ENCODE measurements at places on chromosomes 2 and 18.

GRCh38 chr2:10303694-10304378 lies 1.1 kb downstream of the HPCAL1 start:
- DNase-seq, result no peak

- DNase-seq, result no peak
Observed at GRCh38 chr18:77567205-77567604, 317.6 kb downstream of the GALR1 start.

DNA sequence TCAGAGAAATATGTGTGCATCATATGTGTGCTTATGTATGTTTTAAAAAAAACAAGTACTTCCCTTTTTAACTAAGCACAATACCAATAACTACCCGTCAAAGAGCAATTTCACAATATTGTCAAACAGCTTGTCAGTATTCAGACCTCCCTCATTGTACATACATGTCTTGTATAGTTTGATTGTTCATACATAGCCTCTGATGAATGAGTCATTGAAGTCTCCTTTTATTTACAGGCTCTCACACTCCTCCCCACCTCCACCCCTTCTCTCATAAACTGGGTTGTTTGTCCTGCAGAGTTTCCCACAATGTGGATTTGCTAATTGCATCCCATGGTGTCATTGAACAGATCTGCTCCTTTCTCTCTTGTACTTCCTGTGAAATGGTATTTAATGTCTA lies 132.8 kb upstream of the L3MBTL4 start:
- DNase-seq, result no peak

DNA sequence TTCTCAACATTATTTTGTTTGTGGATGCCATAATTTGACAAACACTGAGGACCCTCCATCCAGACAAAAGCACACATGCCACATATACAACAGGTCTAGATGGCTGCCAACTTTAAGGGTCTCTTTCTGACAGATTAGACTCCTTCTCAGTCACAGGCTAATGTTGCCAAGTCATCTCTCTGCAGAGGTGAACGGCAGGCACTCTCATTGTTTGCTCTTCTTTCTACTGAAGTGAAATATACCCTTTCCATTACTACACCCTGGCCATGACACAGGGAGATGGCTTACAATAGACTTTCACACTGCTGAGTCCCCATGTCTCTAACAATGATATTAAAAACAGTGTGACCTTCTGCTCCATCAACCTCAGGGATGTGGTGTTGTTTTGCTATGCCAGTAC lies 47.5 kb upstream of the ZNF397 start:
- no peak for DNase-seq

- DNase-seq, result no peak
Observed at GRCh38 chr18:13984080-13984479, 68.7 kb upstream of the MC2R start.

DNA sequence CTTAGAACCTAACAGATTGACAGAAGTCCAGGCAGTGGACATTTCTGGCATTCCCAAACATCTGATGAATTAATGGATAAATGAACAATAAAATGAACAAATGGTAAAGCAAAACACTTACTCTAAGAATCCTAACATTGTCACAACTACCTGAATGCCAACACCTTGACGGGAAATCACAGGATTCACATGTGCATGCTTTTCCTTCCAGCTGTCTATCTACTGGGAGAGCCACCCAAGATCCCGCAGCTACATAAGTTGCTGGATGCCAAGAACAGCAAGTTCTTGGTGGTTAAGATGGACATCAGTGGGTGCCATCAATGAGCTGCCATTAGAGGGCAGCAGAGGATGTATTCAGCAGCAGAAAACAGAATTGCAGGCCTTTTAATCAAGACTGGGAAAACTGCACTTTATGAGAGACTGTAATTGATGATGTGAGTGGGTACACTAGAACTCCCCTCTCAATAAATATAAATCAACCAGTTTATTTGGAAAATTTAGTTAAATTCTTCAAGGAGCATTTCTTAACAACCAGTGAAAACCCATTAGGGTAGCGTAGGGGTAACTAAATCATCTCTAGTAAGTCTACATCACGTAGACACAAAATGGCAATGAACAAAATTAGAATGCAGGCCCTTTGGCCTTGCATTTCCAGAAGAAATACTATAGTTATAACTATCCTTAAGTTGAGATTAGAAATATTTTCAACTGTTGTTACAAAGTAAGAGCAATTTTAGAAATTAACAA lies 45.6 kb downstream of the SESTD1 start:
- no peak for DNase-seq

- DNase-seq, result no peak
Observed at GRCh38 chr2:30239986-30240752, 8.8 kb downstream of the LBH start.

GRCh38 chr2:127104166-127104660 lies 2.7 kb downstream of the BIN1 start:
- no peak for DNase-seq

DNA sequence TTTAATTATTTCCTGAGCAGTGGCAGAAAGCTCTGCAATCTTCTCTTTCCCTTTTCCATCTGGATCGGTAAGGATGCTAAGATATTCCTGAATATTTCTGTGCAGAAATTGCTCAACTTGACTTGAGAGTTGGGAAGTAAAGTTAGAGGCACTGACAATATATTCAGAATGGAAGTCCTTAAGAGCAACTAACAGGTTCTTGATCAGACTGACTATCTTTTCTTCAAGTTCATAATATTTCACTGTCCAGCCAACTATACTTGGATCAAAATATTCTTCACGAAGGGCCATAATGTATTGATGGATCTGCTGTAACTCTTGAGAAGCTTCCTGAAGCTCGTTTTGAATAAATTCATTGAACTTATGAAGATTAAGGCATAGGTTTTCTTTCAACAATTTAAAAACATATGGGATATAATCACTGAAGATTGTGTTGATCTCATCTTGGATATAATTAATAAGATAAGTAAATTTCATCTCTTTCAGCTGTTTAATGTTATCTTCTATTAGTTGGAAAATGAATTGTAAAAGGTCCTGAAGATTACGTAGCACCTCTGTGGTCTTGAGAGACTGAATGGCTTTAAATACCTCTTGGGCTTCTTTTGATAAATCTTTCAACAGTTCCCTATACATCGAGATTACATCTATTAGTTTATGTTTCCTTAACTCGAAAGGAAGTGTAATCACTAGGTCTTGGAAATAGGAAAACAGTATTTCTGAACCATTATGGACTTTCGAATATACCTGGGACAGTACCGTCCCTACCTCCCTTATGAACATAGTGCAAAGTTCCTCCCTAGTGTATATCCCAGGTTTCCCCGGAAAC lies 41.7 kb downstream of the APOB start:
- DNase-seq, result no peak

- DNase-seq, result no peak
Observed at GRCh38 chr2:214310319-214310718, 100.5 kb upstream of the VWC2L start.

- no peak for DNase-seq
Observed at GRCh38 chr18:38313831-38314230, 748.2 kb upstream of the CELF4 start.

DNA sequence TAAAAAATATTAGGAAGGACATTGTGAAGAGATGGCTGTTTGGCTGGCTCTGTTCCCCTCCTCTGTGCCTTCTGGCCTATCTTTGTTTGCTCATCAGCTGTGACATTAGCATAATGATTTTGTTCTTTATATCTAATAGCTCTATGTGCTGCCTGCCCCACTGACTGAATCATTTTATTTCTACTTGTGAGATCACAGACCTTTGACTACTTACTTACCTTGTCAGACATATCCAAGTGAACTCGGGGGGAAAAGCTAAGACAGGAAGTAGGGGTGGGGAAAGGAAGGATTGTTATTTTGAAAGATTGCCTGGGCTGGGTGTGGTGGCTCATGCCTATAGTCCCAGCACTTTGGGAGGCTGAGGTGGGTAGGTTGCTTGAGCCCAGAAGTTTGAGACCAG lies 104.2 kb downstream of the ASAP2 start:
- DNase-seq, result no peak

- no peak for DNase-seq
Observed at GRCh38 chr18:54415086-54415485, 57.4 kb downstream of the C18orf54 start.

GRCh38 chr2:108855194-108855593 lies 68.6 kb downstream of the CCDC138 start:
- no peak for DNase-seq

- no peak for DNase-seq
Observed at GRCh38 chr2:63218800-63219526, 168.3 kb downstream of the OTX1 start.

GRCh38 chr2:81002906-81003305 lies 698.4 kb upstream of the LRRTM1 start:
- no peak for DNase-seq

DNA sequence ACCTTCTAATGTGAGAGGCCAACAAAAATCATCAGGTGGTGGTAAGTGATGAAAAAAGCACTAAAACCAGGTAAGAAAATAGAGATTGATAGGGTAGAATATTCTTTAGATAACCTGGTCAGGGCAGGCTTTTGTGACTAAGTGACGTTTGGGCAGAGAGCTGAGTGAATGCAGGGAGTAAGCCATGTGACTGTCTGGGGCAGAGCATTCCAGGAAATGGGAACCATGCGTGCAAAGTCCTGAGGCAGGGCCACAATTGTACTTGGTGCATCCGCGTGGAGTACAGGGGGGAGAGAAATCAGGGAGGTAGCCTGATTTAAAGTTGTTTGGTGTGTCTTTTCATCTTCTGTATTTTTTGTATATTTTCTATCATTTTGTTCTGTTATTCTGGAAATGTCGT lies 102.5 kb downstream of the LYPD6B start:
- DNase-seq, result no peak

DNA sequence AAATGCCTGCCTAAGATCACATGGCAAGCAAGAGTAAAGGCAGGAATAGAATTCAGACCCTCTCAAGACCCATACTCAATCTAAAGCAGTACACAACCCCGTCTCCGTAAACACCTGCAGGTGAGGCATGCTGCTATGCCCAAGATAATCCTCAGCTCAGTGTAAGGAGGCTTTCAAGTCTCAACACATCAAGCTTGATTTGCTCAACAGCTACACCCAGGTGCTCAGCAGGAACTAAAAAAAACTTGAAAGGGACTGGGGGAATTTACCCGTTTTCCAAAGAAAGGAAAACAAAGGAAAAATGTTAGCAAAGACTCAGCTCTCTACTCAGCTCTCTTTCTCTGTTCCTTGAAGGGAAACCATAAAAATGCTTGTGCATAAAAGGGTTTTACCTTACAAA lies 301.8 kb downstream of the C1D start:
- DNase-seq, result no peak

- DNase-seq, result no peak
Observed at GRCh38 chr2:29053670-29054400, 20.5 kb downstream of the PCARE start.

DNA sequence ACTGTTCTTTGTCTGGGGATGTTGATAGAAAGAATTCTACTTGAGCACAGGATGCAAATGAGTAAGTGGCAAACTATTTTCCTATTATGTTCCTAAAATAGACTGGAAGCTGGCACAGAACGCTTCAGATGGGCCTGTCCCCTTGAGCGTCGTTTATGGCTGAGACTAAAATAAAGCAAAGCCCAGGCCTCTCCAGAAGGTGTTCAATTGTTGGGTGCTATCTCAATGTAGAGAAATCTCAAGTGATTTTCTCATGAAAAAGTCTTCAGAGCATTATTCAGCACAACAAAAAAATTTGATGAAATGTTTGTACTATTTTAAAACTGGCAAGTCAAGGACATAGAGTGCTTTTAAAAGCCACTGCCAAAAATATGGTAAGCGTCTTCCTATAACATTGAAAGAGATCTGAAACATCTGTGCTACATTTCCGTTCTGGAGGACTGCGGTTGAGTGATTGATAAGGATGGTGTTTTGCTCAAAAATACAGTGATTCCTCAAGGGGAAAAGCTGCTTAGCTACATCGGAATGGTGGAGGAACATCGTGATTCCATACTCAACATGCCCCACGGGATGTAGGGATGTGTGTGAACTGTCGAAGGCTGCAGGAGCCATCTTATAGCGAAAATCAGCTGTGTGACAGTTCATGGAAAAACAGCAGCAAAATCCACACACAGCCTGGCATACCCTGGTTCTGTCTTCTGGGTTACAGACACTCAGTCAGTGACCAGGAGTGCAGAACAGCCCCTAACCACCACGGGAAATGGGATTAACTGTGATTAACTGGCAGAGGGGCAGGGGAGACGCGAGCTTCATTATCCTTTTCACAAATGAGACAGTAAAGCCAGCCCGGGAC lies 10.4 kb upstream of the LRRFIP1 start:
- no peak for DNase-seq

- no peak for DNase-seq
Observed at GRCh38 chr2:171136024-171136423, 24.7 kb downstream of the TLK1 start.

GRCh38 chr2:8431446-8432125 lies 250.3 kb upstream of the ID2 start:
- no peak for DNase-seq

- no peak for DNase-seq
Observed at GRCh38 chr2:99660616-99661406, 171.0 kb upstream of the REV1 start.

DNA sequence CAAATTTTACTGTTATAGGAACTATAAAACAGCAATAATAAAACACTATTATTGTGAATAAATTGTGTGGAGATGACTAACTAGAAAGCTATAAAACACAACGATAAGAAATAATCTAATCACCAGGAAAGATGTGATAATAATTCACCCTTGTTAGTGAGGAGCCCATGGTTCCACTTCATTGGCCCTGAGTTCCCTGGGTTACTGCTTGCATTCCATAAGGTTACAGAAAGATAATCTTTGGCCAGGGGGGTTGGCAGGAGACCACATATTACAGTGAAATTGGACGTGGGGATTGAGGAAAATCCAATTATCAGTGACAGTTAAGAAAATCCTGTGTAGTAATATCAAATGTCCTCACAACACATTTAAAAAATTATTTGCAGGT lies 2.5 kb upstream of the CPO start:
- DNase-seq, result no peak

GRCh38 chr18:8657873-8658470 lies 47.4 kb upstream of the MTCL1 start:
- DNase-seq, result no peak

- DNase-seq, result peak; percentile 12
Observed at GRCh38 chr2:55049821-55050099, 491 bp downstream of the RTN4 start.

- DNase-seq, result no peak
Observed at GRCh38 chr2:20439503-20439902, 7.4 kb upstream of the RHOB start.

Data from stimulated activated CD8-positive, alpha-beta memory T cell treated with anti-CD3 and anti-CD28 coated beads, Interleukin-15, amount 100 ng/mL, for 4 hours (primary cell).